T-cell (primary cell): ENCODE measurements at places on chromosomes 2 and 18.

DNA sequence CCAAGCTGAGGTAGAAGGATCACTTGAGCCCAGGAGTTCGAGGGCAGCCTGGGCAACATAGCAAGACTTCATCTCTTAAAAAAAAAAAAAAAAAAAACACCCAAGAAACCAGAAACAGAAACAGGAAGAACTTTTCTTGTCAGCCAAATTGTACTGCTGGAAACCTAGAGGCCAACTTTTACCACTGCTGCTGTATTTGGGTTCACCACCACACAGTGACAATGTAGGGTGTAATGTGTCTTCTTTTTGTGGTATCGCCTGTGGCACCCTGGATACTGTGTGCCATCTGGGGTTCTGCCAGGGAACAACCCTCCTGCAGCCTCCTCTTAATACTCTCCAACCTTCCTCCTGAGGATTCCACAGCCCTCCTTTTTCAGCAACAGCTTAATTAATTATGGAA is 72.6 kb downstream of the STK39 start:
- peaks cover 27% of the 10 kb centered on the region for H3K4me1 ChIP-seq
- peak overlapping the region; percentile 6 for H3K27ac ChIP-seq
- H3K36me3 ChIP-seq, result no peaks in the 10 kb centered on the region
- no peak overlapping the region for H3K4me3 ChIP-seq
- DNase-seq, result peak; percentile 29

GRCh38 chr2:172405673-172406072 is 21.7 kb upstream of the ITGA6 start:
- DNase-seq, result no peak
- no peaks in the 10 kb centered on the region for H3K36me3 ChIP-seq
- no peak overlapping the region for H3K27ac ChIP-seq
- H3K27me3 ChIP-seq, result no peaks in the 10 kb centered on the region
- H3K4me3 ChIP-seq, result no peak overlapping the region

- no peak overlapping the region for H3K4me3 ChIP-seq
- H3K36me3 ChIP-seq, result no peaks in the 10 kb centered on the region
- H3K4me1 ChIP-seq, result peaks cover 4% of the 10 kb centered on the region
- no peak overlapping the region for H3K27ac ChIP-seq
- DNase-seq, result no peak
- H3K27me3 ChIP-seq, result no peaks in the 10 kb centered on the region
These were observed 1.3 kb downstream of the HS1BP3 start for GRCh38 chr2:20649576-20649975.

GRCh38 chr2:230068651-230069055 is at the start of gene SLC16A14:
TSS of gene SLC16A14 (minus strand) at chr2:230068924. CDS start at chr2:230059352, 9,572 bp downstream.
- DNase-seq, result no peak
- H3K4me1 ChIP-seq, result no peaks in the 10 kb centered on the region
